ENCODE measurements at places on chromosomes 7 and 10.

DNA sequence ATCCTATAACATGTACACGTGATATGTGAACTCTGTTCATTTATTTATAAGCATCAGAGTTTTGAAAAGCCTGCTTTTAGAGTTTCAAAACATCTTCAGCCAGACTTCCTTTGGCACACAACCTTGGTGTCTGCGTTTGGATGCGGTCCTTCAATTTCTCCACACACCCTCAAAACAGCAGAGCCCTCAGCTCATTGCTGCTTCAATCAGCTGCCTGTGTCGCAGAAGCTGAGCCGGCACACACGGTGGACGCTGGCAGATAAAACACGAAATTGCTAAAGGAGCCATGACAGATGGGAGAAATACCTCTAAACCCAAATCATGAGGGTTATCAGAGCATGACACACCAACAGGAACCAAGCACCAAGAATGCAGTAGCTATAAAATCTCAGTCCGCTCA, 396.4 kb upstream of the AKR1E2 start:
- no peak for DNase-seq

- no peak for DNase-seq
Measured at GRCh38 chr10:24771943-24772694, 48.4 kb upstream of the ARHGAP21 start.

DNA sequence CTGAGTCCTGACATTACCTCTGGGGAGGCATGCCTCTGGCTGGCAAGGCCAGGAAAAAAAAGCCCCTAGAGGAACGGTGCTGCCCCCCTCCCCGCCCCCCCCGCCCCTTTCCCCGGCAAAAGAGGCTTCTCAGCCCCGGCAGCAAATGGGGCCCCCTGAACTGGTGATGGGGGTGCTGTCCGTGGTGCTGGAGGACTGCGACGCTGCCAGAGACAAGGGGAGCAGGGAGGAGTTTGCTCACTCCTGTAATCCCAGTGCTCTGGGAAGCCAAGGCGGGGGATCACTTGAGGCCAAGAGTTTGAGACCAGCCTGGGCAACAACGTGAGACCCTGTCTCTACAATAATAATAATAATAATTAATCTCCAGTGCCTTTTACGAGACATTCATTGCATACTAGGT, 23.7 kb downstream of the SRRM3 start:
- no peak for DNase-seq

- DNase-seq = no peak
Measured at GRCh38 chr7:101428093-101428866, 65.6 kb downstream of the COL26A1 start.

DNA sequence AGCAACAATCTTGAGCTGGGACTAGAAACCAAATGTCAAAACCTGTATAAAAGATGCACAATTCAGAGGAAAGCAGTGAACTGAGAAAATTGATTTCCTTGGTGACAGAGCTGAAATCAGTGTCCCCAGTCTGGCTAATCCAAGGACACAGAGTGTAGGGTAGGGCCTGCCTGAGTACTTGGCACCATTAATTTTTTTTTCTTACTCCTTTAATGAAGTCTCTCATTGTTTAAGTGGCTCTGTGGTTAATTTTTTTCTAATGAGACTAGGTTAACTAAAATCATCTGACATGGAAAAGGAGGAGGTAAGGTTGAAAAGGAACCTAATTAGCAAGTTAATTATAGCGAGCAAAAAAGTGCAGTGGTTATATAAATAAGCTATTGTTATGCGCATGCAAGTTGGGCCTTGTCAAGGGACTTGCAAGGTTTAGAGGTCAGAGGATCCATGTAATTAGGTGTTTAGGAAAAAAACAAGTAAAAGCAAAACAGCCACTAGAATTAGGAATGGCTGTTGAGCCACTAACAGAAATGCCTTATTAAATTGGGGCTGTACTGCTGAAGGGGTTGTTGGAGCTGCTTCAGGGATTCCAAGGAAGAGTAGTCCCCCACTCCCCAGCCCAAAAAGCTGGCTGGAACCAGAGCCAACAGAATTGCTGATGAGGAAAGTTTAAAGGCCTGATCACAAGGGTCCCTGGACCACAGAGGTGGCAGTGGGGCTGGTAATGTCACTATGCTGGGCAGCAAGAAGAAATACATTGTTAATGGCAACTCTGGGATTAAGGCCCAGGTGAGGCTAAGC, 58.9 kb upstream of the STRIP2 start:
- no peak for DNase-seq

DNA sequence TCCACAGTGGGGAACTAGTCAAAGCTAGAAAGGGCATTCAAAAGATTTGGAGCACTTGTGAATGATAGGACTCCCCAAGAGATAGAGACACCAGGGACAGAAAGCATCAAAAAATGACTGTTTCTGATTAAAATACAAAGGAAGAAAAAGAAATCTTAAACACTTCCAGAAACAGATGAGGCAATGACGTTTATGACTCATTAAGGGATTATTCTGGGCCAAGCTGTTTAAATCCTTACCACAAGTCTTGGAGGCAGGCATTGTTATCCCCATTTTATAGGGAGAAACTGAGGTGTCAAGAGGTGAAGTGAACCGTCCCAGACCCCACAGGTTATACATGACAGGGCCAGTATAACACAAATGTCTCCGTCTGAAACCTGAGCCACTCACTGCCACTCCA, 68.3 kb upstream of the AMPH start:
- peak; percentile 16 for DNase-seq

- DNase-seq = no peak
Measured at GRCh38 chr10:116104210-116104932, 168.6 kb downstream of the GFRA1 start.

GRCh38 chr7:49644396-49645166, 128.9 kb upstream of the VWC2 start:
- DNase-seq = no peak

DNA sequence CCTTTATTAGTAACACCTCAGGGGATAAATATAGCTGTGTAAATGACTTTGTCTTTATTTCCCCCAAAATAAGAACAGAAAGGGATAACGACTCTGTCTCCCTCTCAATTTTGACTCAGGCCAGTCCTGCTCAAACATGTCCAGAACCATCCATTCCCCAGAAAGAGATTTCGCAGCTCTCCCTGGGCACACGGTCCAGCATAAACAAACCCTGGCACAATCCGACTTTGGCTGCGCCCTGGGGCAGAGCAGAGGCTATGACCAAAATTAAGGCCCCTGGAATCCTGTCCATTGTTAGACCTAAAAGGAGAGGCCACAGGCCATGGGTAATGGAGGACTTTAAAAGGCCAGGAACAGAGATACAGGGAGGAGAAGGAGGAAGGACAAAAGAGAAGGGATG, 99.1 kb downstream of the PRPF18 start:
- DNase-seq = no peak

DNA sequence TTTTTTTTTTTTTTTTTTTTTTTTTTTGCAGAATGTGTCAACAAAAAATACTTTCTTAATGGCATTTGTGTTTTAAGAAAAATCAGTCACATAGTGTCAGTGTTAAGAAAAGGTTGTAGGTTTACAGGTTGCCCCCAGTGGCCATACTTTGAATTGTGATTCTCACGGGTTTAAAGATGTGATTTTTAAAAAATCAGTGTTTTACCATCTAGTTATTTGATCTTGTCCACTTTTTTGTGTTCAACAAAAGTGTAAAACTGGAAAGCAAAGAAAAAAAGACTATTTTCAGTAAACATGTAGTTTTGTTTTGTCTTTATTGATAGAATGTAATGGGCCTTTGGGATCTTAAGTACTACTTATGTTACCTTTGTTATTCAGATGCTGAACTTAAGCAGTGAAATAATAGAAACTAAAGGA, 25.7 kb downstream of the SUV39H2 start:
- no peak for DNase-seq

- no peak for DNase-seq
Measured at GRCh38 chr7:140778975-140779374, 82.5 kb downstream of the NDUFB2 start.

DNA sequence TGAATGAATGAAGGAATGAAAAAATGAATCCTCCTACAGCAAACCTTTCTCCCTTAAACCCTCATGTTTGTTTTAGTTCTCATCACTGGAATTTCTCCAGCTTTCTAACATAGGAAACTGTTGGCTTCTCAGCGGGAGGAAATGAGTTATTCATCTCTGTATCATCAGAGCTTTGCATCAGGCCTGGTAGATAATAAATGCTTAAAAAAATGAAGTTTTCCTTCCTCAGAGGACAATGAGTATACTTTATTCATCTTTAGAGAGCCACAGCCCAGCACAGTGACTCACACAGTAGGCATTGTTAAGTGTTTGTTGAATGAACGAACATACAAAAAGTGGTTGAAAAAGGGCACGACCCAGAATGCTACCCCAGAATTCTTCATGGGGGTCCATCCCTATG, 62.6 kb downstream of the COL13A1 start:
- DNase-seq = peak; percentile 74

DNA sequence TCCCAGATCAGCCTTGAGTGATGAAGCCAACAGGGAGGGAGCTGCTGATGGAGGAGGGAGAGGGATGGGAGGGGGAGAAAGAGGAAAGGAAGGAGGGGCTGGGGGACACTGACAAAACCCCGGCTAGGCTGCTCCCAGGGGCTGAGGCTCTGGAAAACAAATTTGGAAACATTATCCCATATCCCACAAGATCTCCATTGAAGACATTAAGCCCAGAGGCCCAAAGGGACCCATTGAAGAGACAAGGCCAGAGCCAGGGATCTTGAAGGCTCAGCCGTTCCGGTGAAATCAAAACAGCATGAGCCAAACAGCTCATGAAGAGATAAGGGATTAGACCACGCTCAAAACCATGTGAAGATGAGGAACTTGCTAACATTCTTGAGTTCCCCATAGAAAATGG, 184.3 kb upstream of the ITGB1 start:
- DNase-seq = no peak
